ENCODE measurements at places on chromosomes 12 and 14. TPM values are rescaled to one million over a fixed set of nuclear protein-coding genes. Genes with fewer than 3 reads are reported as not detected.
A peak's percentile ranks its signal among the peaks of the same experiment; 100 is the strongest.

GRCh38 chr12:71756054-71756690 lies 1.5 kb downstream of the RAB21 start:
- no peak for DNase-seq

DNA sequence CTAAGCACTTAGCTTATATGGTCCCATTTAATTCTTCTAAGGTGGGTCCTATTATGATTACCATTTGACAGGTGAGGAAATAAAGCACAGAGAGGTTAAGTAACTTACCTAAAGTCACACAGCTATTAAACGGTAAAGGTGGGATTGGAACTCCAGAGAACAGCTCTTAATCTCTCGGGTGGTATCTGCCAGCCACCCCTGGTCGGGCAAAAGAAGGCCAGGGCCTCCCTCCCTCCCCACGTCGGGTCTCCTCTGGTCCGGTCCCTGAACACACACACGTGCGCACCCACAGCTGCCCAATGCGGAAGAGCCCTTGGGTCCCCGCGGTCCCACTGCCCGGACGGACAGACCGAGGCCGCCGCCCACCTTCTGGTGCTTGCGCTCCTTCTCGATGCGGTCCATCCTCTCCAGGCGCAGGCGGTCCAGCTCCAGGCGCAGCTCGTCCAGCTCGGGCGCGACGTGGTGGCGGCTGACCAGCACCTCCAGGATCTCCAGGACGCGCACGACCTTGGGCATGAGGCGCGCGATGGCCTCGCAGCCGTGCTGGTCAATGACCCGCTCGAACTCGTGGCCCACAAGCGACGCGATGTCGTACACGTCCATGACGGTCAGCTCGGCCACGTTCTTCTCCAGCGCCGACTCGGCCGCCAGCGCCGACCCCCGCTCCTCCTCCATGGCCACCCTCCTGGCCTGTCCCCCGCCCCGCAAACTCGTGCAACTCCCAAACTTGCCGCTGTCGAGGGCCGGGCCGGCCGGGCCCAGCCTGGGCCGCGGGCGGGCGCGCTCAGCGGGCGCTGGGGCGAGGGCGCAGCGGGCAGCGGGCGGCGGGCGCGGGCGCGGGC lies 490 bp downstream of the RILPL1 start:
- no peak for DNase-seq

- DNase-seq, result no peak
These were observed 32.7 kb downstream of the SLC25A21 start for GRCh38 chr14:37139710-37140109.

DNA sequence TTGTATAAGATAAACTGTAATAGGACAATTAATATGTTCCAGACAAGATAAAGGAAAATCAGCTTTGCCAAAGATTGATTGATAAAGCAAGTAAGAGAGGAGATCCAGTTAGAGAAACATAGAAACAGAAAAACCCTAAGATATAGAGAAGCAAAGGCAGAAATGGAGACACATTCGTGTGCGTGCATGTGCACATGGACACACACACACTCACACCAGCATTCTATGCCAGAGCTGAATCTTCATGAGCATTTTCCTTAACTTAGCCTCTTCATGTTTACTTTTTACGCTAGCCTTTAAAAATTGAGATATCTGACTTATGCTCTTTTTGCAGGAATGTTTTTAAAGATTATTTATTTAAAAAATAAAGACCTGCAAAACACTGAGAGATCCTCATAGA lies 168.5 kb upstream of the ATP2B1 start:
- DNase-seq, result no peak

GRCh38 chr14:66476964-66477363 lies 9.2 kb upstream of the CCDC196 start:
- no peak for DNase-seq

DNA sequence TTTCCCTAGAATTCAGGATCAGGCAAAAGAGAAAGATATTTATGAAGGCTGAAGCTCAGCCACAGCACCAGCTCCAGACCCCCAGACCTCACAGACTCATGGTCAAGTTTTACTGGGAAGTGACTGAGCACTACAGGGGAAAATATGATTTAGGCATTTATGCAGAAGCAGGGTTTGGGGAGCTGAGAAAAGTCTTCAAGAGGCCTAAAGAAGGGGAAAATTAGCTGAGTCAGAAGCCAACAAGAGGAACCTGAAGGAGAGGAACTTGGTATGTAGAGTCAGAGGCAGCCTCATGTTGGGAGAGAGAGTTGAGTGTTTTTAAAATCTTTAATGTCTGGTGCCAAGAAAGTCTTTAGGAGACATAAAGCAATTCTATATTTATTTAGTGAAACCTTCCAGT lies 63.0 kb downstream of the FOS start:
- DNase-seq, result no peak

GRCh38 chr12:88726806-88727720 lies 146.8 kb upstream of the KITLG start:
- no peak for DNase-seq

DNA sequence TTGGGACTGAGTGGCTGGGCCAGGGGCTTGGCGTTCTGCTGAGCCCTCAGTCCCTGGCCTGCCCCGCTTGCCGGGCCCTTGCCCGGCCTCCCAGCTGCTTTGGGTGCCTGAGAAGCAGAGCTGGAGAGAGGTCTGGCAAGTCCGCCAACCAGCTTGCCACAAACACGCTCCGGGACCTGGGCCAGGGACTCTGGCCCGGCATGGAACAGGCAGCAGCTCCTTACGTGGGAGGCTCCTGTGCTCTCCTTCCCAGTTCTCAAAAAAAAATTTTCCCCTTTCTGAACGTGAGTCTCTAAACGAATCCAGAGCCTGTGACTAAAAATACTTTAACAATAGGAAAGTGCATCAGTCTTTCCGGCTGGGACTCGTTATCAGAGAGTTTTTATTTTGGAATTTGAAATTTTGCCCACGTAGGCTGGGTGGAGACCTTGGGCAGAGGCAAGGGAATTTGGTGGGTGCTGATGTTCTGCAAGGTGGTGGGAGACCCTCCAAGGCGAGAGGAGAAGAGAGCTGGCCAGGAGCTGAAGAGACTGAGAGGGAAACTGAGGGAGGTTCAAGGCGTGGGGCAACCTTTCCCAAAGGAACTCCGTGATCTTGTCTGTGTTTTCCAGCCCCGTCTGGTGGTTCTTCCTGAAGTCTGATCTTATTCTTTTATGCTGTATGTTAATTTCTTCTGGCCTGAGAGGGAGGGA lies 6.8 kb upstream of the NR4A1 start:
- peak; percentile 94 for DNase-seq

GRCh38 chr12:52242442-52243258 lies 9.6 kb downstream of the KRT7 start:
- no peak for DNase-seq

GRCh38 chr14:29548948-29549370 lies 378.7 kb downstream of the PRKD1 start:
- peak; percentile 18 for DNase-seq

DNA sequence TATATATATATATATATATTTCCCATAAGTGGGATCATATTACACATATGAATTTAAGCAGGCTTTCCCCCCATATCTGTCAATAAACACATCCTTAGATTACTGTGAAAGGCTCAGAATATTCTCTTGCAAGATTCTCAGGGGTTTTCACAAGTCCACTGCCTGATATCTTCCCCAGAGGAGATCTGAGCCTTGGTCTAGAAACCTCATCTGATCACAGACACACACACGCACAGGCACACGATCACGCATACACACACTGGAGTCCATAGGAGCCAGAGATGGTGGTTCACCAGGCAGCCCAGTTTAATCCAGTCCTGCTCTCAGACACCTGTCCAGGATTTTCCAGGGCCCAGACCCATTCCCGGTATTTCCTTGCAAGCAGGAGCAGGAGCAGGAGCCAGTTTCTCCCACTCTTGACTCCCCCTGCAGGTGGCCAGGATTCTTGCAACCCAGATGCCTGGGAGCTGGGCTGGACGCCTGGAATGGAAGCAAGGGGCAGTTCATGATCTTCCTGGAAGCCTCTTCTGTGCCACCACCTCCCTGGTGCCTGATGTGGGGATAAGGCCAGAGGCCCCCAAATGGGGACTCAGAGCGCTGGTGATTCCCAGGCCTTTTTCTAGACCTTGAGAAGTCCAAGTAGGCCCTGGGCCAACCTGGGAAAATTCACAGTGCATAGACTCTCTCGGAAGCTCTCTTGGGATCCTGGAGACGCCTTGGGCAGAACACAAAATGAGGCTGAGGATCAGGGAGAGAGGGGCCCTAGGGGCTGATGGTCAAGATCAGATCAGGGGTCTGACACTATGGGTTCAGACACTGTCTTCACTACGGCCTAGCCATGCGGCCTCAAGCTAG lies 16.5 kb upstream of the KRT78 start:
- peak; percentile 51 for DNase-seq

DNA sequence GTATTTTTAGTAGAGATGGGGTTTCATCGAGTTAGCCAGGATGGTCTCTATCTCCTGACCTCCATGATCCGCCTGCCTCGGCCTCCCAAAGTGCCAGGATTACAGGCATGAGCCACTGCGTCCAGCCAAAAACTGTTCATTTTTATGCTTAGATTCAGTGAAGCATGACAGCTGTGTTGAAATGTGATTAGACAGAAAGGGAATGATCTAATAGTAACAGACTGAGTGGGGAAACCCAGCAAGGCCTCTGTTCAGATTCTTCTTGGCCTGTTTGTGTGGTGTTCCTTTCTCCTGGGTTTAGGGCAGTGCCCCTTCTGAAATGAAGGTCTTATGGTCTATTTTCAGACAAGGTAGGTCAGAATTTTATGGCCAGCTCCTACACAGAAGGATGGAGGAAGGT lies 11.8 kb upstream of the ABCD4 start:
- no peak for DNase-seq

DNA sequence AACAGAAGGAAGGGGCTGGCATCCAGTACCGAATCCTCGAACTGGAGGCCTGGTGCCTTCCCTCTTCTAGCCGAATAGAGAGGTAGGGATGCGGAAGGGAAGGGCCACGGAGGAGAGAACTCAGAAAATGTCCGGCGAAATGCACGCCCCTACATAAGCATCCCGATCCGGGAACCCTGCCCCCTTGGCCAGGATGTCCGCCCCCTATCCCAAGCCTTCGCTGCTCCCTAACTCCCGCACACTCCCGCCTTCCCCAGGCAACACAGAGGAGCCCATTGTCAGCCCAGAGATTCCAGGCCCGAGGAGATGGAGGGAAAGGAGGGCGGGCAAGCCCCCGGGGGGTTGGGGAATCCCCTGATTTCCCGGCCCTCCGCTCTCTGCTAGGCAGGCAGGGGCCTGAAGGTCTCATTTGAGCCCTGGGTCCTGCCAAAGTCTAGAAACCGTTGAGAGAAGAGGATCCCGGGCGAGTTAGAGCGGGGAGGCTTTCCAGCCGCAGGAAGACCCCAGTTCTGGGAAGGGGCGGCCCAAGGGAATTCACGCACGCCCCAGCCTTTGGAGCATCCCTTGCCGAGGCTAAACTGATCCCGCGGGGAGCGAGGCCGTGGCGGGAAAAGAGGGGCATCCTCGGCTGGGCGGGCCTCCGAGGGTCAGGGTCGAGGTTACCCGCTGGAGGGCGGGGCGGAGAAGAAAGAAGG lies 569 bp upstream of the ARHGEF40 start:
- DNase-seq, result no peak

DNA sequence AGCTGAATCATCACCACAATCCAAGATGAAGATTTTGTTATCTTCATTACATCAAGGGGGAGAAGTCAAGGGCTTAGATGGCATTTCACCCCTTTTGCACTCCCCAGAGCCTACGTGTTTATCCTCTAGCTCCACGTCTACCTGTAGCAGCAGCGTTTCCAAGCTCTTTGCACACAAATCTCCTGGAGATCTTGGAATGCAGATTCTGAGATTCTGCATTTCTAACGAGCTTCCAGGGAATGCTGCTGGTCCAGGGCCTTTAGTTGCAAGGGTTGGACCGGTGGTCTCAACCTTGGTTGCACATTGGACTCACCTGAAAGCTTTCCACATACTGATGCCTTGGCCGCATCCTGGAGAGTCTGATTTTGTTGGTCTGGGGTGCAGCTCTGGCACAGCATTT lies 49.5 kb upstream of the STON2 start:
- DNase-seq, result no peak

- no peak for DNase-seq
These were observed 856 bp downstream of the GOLGA5 start for GRCh38 chr14:92794961-92795360.

DNA sequence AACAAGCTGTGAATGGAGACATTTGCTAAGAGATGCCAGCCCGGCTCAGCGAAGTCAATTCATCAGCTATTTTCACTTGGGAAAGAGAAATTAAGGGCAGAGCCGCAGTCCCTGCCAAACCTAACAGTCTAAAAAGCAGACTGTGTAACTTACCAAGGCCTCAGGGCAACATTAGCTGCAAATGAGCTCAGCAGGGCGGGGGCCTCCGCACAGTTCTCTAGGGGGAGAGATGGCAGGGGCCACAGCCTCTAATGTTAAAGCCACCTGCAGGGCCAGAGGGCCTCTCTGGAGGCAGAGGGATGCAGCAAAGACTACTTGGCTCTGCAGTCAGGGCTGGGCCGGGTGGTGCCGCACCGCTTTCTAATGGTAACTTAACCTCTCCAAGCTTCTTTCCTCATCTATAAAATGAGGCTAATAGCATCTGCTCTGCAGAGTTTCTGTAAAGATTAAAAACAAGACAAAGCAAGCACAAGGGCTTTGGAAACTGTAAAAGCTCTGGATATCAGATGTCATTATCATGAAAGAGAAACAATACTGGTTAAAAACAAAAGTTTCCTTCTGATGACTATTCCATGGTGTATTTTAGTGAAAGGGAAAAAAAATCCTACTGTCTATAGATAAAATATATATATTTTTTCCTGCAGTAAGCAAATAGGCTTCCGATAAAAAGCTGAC lies 13.4 kb upstream of the GPRC5A start:
- DNase-seq, result no peak

- no peak for DNase-seq
These were observed 5.1 kb downstream of the RTL1 start for GRCh38 chr14:100898465-100898864.

DNA sequence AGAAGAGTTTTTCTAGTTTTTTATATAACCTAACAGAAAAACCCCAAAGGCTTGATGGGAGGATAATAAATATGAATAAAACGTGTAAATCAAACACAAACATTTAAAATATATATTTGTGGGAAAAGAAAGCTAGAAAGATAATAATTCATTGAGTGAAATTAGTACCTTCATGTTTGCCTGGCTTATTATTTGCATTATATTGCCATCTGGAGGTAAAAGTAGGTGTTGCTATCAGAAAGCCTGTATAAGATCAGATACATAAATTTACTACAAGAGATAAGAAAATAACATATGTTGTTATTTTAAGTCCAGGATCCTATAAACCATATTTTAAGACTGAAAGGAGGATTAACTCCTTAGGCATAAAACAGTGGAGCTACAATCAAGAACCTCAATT lies 77.7 kb downstream of the NTS start:
- no peak for DNase-seq

- DNase-seq, result no peak
These were observed 359.8 kb downstream of the ATP23 start for GRCh38 chr12:58301038-58301729.

GRCh38 chr12:62697893-62698292 lies 231.3 kb downstream of the MON2 start:
- DNase-seq, result no peak

Gene CLEC4C
- total RNA-seq, result not detected

Gene HOXC11
- total RNA-seq, result not detected

Gene EML1
- 31.8 TPM for total RNA-seq

Gene KRT74
- 0.05 TPM for total RNA-seq

Gene BATF
- total RNA-seq, result 11.8 TPM

Gene MMP19
- 2.6 TPM for total RNA-seq

Gene RNASE11
- 1.0 TPM for total RNA-seq

Gene NUDT14
- total RNA-seq, result 36.5 TPM

Gene CLEC1B
- total RNA-seq, result not detected

Gene ERGIC2
- total RNA-seq, result 56.8 TPM

Gene CLEC12A
- total RNA-seq, result not detected

Gene LIMA1
- total RNA-seq, result 94.2 TPM

Gene PCBP2
- total RNA-seq, result 534 TPM

Gene SLC5A8
- total RNA-seq, result 5.6 TPM

Gene MIPOL1
- total RNA-seq, result 14.4 TPM

Gene RTN1
- total RNA-seq, result 21.6 TPM

Gene INSM2
- total RNA-seq, result 1.2 TPM

Gene COL2A1
- 0.14 TPM for total RNA-seq

All from prostate gland (tissue), 2 donors.